Stimulated activated naive B cell treated with anti-CD40 and anti-IgM and Interleukin-4, amounts not matched to agents 10 μg/mL and 1 μg/mL and 100 μg/mL, for 72 hours (primary cell): ENCODE measurements at places on chromosomes 2 and 18.

GRCh38 chr2:70123051-70123828 is 36.0 kb downstream of the PCBP1 start:
- peak overlapping the region; percentile 99 for H3K27ac ChIP-seq
- no peak for DNase-seq
- peaks cover 53% of the 10 kb centered on the region for H3K4me1 ChIP-seq

- peak; percentile 15 for DNase-seq
- peaks cover 10% of the 10 kb centered on the region for H3K4me1 ChIP-seq
- H3K27me3 ChIP-seq, result peaks cover 12% of the 10 kb centered on the region
- H3K36me3 ChIP-seq, result peaks cover 3% of the 10 kb centered on the region
- peak overlapping the region; percentile 19 for H3K4me3 ChIP-seq
- no peak overlapping the region for H3K27ac ChIP-seq
Measured at GRCh38 chr2:71157124-71157793, 26.8 kb downstream of the MPHOSPH10 start.

DNA sequence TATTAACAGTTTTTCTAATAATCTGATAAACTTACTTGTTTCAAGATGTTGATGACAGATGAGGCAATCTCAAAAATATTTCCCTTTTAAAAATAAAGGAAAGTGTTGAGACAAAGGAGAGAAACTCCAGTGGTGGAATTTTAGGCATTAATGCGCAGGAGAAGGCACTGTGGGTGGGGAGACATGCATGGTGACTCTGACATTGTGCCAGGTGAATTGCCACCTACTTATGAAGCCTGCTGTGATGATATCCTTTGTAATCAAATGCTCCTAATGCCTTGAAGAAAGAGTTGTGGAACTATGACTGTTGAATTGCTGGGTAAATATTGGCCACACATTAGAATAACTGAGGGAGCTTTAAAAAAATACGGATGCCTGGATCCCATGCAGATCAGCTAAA is 101.4 kb downstream of the PLA2R1 start:
- H3K4me3 ChIP-seq, result no peak overlapping the region
- no peaks in the 10 kb centered on the region for H3K27me3 ChIP-seq
- peaks cover 50% of the 10 kb centered on the region for H3K4me1 ChIP-seq
- H3K36me3 ChIP-seq, result peaks cover 4% of the 10 kb centered on the region
- no peak overlapping the region for H3K27ac ChIP-seq
- no peak for DNase-seq

GRCh38 chr2:144927429-144927828 is 407.5 kb upstream of the ZEB2 start:
- H3K27me3 ChIP-seq, result no peaks in the 10 kb centered on the region
- no peak overlapping the region for H3K4me3 ChIP-seq
- peaks cover 6% of the 10 kb centered on the region for H3K4me1 ChIP-seq
- peaks cover 11% of the 10 kb centered on the region for H3K36me3 ChIP-seq

DNA sequence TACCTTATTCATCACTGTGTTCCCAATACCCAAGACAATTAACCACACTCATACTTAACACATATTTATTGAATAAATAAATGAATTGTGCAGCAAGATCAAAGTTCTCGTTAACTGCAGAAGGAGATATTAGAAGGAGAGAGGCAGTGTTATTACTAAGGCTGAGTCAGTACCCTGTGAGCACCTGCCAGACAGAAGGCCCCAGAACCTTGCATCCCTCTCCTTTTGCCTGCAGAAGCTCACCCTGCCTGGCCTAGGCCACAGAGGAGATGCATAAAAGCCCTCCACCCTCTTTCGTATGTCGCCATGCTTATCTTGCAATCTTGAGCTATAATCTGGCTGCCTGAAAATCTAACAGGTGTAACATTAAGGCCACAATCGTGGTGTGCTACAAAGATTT is 20.5 kb upstream of the RNF149 start:
- no peaks in the 10 kb centered on the region for H3K27me3 ChIP-seq
- H3K27ac ChIP-seq, result no peak overlapping the region
- H3K4me1 ChIP-seq, result no peaks in the 10 kb centered on the region

GRCh38 chr2:39550701-39551285 is 113.7 kb upstream of the MAP4K3 start:
- no peaks in the 10 kb centered on the region for H3K27me3 ChIP-seq
- H3K4me1 ChIP-seq, result peaks cover 5% of the 10 kb centered on the region
- H3K36me3 ChIP-seq, result peaks cover 2% of the 10 kb centered on the region
- no peak for DNase-seq
- no peak overlapping the region for H3K27ac ChIP-seq

DNA sequence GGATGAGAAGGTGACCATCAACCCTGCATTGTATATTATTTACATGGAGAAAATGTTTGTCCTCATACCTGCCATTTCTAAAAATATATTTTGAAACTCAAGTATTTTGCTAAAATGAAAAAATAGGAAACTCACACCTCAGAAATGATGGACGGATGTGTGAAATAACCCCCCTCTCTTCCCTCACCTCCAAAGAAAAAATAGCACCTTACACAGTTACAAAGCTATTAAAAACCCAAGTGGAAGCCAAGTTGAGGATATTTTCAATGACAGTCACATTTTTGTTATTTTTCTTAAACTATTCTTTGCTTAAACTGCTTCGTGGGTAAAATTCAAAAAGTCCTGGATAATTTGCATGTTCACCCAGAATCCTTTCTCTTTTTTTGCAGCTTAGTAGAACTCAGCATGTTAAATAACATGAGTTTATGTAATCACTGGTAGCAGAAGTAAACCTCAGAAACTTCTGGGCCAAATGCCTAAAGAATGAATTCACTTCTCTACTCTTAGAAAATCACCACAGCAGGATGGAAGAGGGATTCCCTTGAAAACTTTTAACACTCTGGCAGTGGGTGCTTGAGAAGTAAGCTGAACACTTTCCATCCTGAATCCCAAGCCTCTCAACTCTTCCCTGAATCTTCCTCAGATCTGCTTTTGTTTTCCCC is 768 bp downstream of the DSC1 start:
- H3K36me3 ChIP-seq, result no peaks in the 10 kb centered on the region
- H3K4me1 ChIP-seq, result no peaks in the 10 kb centered on the region
- no peak overlapping the region for H3K4me3 ChIP-seq
- H3K27ac ChIP-seq, result no peak overlapping the region
- DNase-seq, result no peak

- DNase-seq, result no peak
- H3K36me3 ChIP-seq, result no peaks in the 10 kb centered on the region
- H3K4me1 ChIP-seq, result no peaks in the 10 kb centered on the region
- H3K27me3 ChIP-seq, result peaks cover 24% of the 10 kb centered on the region
- H3K27ac ChIP-seq, result no peak overlapping the region
- H3K4me3 ChIP-seq, result no peak overlapping the region
Measured at GRCh38 chr2:9944330-9944758, 7.1 kb upstream of the GRHL1 start.

DNA sequence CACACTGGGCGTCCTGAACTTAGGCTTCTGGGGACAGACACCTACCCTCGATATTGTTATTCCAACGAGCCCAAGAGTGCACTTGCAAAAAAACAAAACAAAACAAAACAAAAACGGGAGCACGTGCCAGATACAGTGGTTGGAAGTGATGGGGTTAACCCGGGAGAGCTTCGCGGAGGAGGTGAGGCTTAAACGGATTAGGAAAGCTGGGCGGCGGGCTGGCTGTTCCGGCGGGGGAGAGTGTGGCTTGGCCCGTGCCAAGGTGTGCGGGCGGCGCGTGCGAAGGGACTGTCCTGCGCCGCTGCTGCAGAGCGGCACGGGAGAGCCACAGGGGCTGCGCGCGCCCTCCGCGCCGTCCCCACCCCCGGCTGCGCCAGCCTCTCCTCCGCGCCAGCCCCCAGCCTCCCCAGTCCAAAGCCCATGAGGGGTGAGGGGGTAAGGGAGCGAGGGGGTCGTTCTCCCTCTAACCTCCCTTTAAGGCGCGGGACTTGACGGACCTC is 1.5 kb upstream of the SLC30A3 start:
- H3K27me3 ChIP-seq, result peaks cover 44% of the 10 kb centered on the region
- H3K36me3 ChIP-seq, result peaks cover 3% of the 10 kb centered on the region
- H3K4me1 ChIP-seq, result peaks cover 31% of the 10 kb centered on the region

DNA sequence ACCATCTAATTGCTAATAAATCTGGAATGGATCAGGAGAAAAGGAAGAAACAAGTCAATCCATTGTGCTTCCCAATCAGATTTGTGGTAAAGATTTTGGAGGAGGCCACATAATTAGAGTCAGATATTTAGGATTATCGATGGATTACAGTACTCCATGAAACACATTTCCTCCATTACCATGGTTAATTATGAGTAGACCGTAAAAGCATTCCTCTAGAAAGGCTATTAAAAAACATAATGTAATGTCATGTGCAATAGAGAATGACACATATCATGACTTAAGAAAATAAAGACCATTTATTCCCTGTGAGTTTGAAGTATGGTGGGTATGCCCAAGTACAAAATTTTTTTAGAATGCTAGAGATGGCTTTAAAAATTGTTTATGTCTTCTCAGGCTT is 96.1 kb downstream of the ITGA4 start:
- H3K4me3 ChIP-seq, result no peak overlapping the region
- no peak for DNase-seq
- H3K4me1 ChIP-seq, result no peaks in the 10 kb centered on the region
- no peak overlapping the region for H3K27ac ChIP-seq

DNA sequence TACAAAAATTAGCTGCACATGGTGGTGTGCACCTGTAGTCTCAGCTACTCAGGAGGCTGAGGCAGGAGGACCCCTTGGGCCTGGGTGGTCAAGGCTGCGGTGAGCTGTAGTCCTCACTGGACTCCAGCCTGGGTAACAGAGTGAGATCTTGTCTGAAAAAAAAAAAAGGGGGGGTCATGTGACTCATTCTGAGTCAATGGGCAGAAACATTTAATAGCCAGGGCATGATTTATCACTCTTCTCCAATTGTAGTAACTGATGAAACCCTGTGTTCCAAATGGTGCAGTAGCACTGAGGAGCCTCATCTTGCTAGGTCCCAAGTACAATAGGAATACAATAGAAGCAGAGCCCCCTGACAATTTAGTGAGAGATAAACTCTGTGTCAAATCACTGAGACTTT is 78.9 kb upstream of the CCDC68 start:
- H3K36me3 ChIP-seq, result no peaks in the 10 kb centered on the region
- DNase-seq, result no peak
- no peaks in the 10 kb centered on the region for H3K4me1 ChIP-seq
- no peak overlapping the region for H3K27ac ChIP-seq
- peaks cover 5% of the 10 kb centered on the region for H3K27me3 ChIP-seq
